NCI-H460 (cell line): ENCODE measurements at places on chromosomes 6 and 20. TPM values are rescaled to one million over a fixed set of nuclear protein-coding genes. Genes with fewer than 3 reads are reported as not detected.

Gene ELOVL4
- 16.9 and 17.6 TPM in 2 replicates for total RNA-seq

Gene SLX4IP
- total RNA-seq = 6.6 and 7.5 TPM in 2 replicates

Gene EPPIN
- not detected in 2 replicates for total RNA-seq

Gene ABRACL
- 21.9 and 27.1 TPM in 2 replicates for total RNA-seq

Gene PROKR2
- not detected in 2 replicates for total RNA-seq

Gene ZFP57
- not detected in 2 replicates for total RNA-seq

Gene TCF21
- total RNA-seq = not detected in 2 replicates

Gene MCHR2
- not detected in 2 replicates for total RNA-seq

Gene SIRPD
- not detected in 2 replicates for total RNA-seq

Gene PRRT1
- total RNA-seq = 0.20 and 0.37 TPM in 2 replicates
